Thymus (tissue), 14 donors: ENCODE measurements at places on chromosomes 3 and 15. TPM values are rescaled to one million over a fixed set of nuclear protein-coding genes. Genes with fewer than 3 reads are reported as not detected.

The BCHE gene
- 2.1 TPM for polyA plus RNA-seq

The PLD1 gene
- 5.0 TPM for polyA plus RNA-seq

The MINAR1 gene
- 0.37 TPM for polyA plus RNA-seq

- no peak for DNase-seq
Measured at GRCh38 chr15:95266451-95267061, 1035.2 kb downstream of the MCTP2 start.

The POPDC2 gene
- polyA plus RNA-seq = 8.4 TPM

The SH2D7 gene
- 0.05 TPM for polyA plus RNA-seq

GRCh38 chr3:23217872-23218554 is 14.9 kb downstream of the UBE2E2 start:
- DNase-seq = no peak

The NEK10 gene
- polyA plus RNA-seq = 0.87 TPM
